ENCODE measurements at places on chromosomes 7 and 10. TPM values are rescaled to one million over a fixed set of nuclear protein-coding genes. Genes with fewer than 3 reads are reported as not detected.

GRCh38 chr7:27000496-27000895, 95.3 kb downstream of the HOXA1 start:
- DNase-seq: no peak

DNA sequence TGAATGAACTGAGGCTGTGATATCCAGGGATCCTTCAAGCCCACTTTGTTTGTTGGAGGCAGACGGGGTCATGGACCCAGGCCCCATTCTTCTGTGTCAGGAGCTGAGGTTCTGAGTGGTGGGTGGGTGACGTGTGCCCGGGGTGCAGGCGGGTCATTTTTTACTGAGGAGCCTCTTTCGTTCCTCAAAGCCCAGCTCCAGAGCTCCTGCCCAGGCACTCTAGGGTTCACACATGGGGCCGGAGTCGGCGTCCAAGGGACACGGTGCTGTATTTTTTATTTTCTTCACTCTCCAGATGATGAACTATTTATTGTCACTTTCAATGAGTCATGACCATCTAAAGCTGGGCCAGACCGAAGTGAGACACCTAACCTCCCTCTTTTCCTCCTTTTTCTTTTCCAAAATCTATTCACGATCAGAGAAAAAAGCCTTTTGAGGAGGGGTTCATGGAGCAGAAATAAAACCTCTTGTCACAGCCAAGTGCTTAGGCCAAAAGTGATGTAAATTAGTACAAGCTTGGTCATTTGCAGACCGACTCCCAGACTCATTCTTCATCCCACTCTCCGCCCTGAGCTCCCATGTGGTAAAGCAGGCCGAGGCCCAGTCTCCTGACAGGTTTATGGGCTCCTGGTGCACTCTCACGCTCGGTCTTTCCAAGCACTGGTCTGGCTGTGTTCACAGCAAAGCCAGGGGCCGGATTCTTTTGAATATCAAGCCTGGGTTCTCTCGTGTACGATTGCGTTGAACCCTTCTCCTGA, 41.4 kb upstream of the PITRM1 start:
- DNase-seq: no peak

DNA sequence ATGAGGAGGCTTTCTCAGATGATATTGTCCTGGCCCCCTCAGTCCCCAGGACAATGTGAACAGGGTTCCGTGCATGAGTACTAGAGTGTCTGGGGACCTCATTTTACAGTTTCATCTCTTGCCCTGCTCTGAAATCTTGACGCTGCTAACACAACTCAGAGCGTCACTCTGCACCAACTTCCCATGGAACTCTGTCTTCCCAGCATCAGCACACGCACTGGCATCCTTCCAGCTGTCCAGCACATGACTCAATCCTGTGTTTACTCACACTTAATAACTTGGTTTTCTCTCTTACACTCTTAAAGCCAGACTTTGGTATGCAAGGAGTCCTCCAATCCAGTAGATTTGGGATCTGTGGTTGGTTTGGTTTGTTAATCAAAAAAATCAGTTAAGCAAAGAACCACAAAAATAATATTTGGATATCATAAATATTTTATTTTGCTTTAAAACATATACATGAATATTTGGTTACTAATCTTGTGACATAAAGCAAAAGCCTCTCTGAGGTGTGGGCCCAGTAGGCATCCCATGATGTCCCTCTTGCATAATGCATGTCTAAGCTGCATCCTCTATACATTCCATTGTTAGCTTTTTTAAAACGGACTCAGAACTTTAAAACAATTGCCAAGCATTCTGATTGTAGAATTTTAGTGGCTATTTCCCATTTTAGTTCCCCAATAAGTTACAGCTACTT, 131.0 kb downstream of the CXCL12 start:
- DNase-seq: peak; percentile 1

DNA sequence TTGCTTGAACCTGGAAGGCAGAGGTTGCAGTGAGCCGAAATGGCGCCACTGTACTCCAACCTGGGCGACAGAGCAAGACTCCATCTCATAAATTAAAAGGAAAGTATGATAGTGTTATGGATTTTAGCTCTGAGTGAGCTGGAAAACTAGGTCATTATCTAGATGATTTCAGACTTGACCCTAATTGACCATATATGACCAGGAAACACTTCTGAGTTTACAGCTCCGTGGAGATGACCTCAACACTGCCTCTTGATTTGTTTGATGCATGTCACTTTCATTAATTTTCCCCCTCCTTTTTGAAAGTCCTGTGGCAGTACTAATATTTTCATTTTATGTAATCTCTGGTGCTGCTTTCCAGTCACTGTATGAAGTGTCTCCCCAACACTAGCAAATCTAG, 7.8 kb upstream of the SEC61A2 start:
- DNase-seq: no peak

DNA sequence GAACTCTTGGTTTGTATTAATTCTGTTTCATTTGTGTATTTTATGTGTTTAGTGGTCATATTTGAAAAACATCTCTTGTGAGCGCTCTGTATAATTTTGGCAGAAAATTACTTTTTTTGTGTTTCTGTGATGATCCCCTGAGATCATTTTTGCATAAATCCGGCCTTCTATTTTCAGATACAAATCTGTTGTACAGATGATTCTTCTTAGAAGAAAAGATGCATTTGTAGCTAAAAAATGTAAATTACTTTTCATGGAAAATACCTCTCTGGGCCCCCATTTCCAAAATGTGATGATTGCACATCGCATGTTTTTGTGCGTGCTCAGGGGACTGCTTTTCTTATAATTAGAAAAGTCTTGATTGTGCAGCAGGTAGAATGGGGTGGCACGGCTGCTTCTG, 395.4 kb downstream of the LRMDA start:
- DNase-seq: no peak

The ZNF487 gene
- 3.3 TPM for total RNA-seq

The FGL2 gene
- not detected for total RNA-seq
